Psoas muscle (tissue), 8 donors: ENCODE measurements at places on chromosomes 1 and 21. TPM values are rescaled to one million over a fixed set of nuclear protein-coding genes. Genes with fewer than 3 reads are reported as not detected.

Gene SMIM1
- total RNA-seq = 1.7 TPM

Gene ABCA4
- total RNA-seq = 0.09 TPM

Gene PGLYRP3
- not detected for total RNA-seq

Gene ARF1
- 217 TPM for total RNA-seq

Gene CAMK2N1
- 4.2 TPM for total RNA-seq

Gene CATSPERE
- 0.42 TPM for total RNA-seq

Gene CELF3
- not detected for total RNA-seq

Gene NTMT2
- not detected for total RNA-seq

Gene CD48
- 0.76 TPM for total RNA-seq

- no peak for DNase-seq
Measured at GRCh38 chr21:29170944-29171343, 40.5 kb downstream of the MAP3K7CL start.

DNA sequence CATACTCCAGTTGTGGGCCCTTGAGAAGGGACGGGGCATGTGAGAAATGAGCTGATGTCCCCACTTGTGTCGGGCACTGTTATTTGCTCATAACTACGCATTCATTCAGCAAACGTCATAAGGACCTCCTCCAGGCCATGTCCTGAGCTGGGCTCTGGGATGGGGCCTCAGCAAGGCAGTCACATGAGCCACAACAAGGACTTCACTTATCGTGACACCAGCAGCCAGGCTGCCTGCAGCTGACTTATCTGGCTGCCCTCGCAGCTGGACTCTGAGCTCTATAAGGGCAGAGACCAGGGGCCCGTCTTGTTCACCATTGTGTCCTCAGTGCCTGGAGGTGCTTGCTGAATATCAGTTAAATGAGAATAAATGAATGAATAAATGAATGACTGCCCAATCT lies 37.5 kb upstream of the GRIK3 start:
- DNase-seq = no peak

GRCh38 chr1:183069562-183070216 lies 46.5 kb downstream of the LAMC1 start:
- no peak for DNase-seq

- no peak for DNase-seq
Measured at GRCh38 chr1:235646463-235646862, 3.1 kb downstream of the GNG4 start.

DNA sequence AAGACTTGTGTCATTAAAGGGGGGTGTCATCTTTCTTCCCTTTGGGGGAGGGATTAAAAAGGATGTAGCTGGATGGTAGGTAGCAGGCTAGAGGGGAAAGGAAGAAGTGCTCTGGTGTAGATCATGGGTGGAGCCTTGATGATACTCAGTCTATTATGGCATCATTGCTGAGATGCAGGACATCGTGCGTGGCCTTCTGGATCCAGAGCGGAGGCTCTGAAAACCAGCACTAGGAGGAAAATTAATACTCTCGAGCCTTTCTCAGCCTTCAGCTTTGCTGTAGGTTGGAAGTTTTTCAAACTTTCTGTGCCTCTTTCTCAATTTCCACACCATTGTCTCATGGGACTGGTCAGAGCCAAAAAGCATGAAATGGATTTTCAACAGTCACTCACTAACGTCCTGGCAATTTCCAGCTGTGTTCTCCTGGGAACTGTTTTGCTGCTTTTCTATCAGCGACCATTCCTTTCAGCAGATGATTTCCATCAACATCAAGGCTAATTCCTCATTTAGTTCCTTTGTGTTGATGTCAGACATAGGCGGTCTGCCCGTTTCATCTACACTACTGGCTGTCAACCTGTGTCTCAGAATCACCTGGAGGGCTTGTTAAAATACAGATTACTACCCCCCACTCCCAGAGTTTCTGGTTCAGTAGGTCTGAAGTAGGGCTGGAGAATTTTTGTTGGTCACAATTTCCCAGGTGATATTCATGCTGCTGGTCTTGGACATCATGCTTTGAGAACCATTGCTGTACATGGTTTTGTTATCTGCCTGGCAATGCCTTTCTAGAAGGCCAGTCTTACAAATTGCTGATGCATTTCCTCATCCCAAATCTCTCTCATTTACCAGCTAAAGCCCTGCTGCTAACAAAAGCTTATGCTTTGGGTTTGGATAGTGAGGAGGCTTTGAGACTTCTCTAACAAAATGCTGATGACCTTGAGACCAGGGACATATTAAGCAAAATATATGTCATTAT lies 7.7 kb downstream of the CACNA1E start:
- DNase-seq = no peak

DNA sequence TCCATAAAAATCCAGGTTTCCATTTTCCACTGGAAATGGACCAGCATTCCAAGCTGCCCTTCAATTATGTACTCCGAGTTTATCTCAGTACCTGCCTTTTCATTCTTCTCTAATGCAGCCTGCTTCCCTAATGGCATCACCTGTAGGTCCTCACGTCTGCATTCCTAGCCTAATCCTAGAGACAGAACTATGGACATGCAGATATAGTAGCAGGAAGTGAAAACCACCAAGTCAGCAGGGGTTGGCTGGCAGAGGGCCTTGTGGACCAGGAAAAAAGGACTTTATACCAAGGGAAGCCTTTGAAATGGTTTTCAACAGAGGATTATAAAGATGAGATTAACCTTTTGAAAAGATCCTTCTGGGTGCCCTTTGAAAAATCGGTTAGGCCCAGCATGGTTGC lies 135.7 kb upstream of the L1TD1 start:
- no peak for DNase-seq

DNA sequence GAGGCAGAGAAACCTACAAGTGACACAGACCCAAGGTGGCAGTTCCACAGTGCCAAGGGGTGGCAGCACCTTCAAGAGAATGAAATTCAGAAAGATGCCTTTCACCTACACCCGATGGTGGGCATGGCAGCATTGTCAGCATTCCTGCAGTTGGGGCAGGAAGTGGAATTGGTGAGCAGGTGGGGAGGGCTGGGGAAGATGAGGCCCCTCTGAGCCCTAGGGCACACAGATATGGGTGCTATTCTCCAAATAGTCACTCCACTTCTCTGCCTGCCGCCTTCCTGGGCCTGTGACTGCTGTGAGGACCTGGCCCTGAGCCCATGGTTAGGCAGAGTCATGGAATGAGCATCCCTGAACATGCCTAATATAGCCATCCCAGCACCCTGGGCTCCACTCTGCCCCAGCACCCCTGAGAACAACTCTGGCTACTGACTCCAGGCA lies 8.3 kb downstream of the SHISA4 start:
- DNase-seq = peak; percentile 76

DNA sequence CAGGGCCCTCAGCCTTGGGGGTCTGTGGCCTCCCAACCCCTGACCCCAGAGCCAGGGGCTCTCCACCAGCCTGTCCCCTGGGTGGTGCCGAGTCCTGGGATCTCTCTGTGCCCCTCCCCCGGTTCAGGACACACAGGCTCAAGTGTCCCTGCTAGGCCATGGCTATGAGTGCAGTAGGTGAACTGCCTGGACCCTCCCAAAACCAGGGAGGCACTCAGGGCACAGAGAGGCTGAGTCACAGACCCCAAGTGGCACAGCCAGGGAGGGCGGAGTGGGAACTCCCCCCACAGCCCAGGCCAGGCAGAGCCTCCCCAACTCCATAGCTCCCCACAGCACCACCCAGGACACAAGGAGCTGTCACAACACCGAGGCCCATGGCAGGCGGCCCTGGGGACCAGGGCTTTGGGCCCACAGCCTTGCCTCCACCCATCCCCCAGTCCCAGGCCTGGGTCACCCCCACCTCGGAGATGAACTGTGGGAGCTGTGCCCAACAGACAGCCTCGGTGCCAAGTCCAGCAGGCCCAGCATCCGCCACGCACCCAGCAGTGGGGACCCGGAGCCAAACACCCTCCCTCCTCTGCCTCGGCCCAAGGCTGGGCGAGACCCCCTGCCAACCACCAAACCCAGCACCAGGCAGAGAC lies 3.2 kb downstream of the DVL1 start:
- no peak for DNase-seq

DNA sequence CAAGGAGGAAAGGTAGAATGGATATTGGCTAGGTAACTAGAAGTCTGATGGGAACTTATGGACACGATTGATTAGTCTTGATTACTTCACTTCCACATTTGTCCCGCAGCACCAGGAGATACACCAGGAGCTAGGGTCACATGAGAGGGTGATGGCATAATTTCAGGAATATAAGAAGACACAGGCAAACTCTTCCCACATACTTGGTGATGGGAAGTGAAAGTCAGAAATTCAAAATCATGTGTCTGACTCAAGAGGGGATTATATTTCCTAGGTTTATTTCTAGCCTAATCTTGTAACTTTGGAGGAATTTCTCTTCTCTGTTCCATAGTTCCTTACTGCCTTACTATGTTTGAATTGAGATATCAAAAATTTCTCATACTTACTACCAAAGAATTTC lies 185.0 kb downstream of the PBX1 start:
- DNase-seq = no peak

DNA sequence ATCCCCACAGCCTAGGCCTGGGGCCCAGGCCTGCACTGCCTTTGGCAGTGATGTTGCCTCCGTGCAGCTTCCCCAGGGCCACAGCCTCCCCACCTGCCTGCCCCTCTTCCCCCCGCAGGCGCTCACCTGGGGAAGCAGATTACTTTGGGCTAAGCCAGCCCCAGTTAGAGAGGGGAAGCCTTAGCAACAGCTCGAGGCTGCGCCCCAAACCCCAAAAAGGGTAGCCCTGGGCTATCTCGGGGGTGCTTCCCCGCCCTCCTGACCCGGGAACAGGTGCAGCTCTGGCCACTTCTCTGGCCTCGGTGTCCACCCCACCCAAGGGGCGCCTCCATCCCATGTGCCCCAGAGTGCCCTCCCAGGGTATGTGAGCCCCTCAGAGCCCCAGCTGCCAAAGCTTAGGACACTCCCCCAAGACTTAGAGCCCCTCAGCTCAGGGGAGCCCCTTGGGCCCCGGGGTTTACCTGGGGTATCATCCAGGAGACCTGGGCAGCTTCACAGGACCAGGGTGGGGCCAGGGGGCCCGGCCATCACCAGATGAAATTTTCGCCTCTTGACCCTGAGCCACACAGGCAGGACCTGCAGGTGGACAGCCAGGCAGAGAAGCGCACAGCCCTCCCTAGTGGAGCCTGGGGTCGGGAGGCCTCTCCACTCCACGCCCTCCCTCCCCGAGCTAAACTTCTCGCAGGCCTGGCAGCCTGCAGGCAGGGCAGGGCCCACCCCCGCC lies 3.3 kb upstream of the TTC34 start:
- peak; percentile 6 for DNase-seq

GRCh38 chr1:28926629-28927265 lies 12.4 kb downstream of the EPB41 start:
- DNase-seq = no peak

DNA sequence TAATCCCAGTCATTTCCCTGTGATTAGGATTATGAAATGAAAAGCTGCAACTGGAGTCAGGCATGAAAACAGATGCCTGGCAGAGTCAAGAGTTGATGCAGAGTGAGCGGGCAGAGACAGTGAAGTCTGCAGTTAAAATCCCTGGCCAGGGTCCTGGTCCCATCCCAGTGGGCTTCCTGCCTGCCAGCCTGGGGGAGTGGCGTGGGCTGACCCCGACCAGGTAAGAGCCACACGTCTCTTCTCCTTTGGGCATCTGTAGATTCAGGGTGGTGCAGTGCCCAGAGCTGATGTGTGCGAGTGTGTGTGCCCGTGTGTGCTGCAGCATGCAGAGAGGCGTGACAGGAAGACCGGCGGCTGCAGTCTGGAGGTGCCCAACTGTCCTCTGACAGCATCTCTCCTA lies 6.2 kb upstream of the KIAA1614 start:
- DNase-seq = no peak

GRCh38 chr1:246435421-246436041 lies 71.5 kb downstream of the SMYD3 start:
- DNase-seq = no peak

DNA sequence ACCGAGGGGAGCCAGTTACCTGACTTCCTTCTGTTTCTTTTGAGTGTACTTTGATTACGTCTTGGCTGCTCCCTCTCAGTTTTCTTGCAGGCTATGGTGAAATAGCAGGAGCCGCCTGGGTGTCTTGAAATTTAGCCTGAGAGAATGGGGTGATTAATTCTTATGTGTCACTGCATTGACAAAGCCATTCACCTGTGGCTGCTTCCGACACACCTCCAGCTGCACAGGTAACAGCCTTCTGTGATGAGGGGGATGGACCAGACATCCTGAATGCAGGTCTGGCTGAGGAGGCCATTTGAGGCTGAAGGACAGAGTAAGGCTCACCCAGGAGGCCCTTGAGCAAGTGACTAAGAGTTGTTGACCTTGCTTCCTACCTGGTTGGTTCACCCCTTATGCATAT lies 16.5 kb downstream of the CACNA1E start:
- DNase-seq = no peak

DNA sequence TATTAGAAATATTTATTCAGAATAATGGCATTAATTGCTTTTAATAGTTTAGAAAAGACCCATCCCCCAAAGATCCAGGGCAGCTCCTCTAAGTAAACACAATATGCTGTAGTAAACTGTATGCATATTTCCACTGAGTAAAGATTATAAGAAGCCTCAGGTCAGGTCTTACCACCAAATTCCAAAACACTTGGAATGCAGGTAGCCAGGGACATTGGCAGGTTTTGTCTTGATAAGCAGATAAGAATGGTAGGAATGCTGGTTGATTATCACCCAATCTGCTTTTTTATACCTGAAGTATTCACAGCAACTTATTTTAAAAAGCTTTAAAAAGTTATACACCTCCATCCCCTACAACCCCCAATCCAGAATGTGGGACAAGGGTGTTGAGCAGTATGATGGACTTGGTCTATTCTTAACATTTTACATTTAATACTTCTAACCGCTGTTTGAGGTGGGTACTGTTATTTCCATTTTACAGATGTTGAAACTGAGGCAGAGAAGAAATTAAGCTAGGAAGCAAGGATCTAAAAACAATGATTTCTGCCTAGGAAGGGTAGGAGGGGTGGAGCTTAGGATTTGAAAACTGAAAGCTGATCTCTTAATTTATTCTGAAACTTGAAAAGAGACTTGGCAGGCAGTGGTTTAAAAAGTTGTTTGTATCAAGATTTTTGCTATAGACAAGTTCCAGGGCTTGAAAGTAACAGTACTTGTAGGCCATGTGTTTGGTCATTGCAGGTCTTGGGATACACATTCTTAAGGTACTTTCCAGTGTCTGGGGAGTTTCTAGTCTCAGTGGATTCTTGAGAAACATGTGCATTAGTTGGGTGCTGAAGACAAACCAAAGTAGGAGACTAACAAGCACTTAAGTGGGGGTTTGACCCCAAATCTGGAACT lies 15.6 kb upstream of the THEM4 start:
- DNase-seq = no peak

DNA sequence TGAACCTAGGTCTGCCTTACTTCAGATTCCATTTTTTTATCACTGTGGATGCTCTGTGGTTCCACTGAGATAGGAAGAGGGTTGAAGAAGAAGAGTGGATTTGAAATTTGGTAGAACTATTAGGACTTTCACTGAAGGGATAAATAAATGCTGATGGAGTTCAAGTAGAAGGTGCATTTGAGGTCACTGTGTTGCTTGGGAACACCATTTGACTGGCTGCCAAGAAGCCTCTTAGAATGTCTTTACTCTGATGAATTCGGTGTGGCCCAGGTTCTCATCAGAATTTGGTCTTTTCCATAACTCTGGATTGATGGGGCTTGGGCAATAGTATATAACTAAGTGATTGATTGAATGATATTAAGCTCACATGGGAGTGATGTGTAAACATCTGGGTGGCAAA lies 11.9 kb downstream of the XPR1 start:
- DNase-seq = no peak

GRCh38 chr1:169207797-169208520 lies 101.5 kb downstream of the ATP1B1 start:
- no peak for DNase-seq

GRCh38 chr1:230850547-230850946 lies 17.8 kb downstream of the C1orf198 start:
- DNase-seq = no peak
